ENCODE measurements at places on chromosomes 4 and X.

- no peak for DNase-seq
Observed at GRCh38 chr4:86036736-86037135, 323.1 kb downstream of the MAPK10 start.

- DNase-seq, result no peak
Observed at GRCh38 chr4:39308611-39309010, 57.6 kb downstream of the RFC1 start.

GRCh38 chr4:100075486-100076270 is 114.6 kb downstream of the DDIT4L start:
- DNase-seq, result no peak

DNA sequence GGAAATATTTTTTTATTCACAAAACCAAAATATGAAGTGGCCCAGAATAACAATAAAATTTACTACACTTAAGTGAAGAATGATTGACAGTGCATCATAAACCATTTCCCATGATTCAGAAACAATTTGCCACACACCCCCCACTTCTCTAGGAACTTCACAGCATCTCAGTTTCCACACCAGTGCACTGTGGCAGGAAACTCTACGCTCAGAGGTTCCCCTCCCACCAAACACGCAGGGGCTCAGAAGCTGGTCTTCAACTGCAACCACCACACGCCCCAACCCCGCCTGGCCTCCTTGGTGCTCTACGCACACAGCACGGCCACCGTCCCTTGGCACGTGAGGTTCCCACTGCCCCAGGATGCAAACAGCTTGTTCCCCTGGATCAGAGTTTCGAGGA is 63.7 kb downstream of the ZFYVE28 start:
- no peak for DNase-seq

DNA sequence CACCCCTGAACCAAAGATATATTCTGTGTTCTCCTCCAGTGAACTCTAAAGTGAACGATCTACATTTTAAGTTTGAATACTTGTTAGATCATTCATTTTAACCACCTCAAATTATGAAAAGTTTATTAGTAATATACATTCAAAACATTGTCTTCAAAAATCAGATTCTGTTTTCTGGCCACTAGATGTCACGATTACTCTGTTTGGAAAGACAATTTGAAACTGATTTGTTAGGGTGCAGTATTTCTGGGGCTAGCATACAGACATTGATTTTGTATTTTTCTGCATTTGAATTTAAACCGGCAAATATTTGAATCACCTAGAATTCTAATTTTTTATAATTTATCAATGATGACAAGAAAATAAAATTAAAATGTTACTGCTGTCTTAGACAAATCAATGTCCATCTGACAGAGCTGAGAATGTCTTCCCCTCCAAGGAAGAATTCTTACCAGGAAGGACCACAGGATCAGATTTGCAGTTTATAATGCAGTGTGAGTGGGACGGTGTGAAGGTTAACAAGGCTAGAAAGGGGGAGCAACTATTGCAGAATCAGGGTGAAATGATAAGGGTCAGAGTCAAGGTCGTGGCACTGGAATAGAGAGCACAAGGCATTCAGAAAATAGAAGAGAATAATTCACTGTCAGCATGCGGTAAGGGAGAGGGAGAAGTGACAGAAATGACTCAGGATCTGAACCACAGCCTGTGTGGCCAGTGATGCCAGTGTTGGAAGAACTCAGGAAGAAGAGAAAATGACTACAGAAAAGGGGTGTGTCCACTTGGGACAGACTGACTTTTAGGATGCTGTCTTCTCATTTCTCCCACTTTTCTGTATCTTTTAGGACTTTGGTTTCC is 91.6 kb downstream of the ANXA10 start:
- DNase-seq, result no peak

GRCh38 chrX:109920325-109920724 is 82.6 kb upstream of the TMEM164 start:
- no peak for DNase-seq

- DNase-seq, result no peak
Observed at GRCh38 chr4:131091896-131092295, 1995.9 kb downstream of the C4orf33 start.

- no peak for DNase-seq
Observed at GRCh38 chrX:18098763-18099162, 121.9 kb downstream of the BEND2 start.

GRCh38 chr4:73222466-73223257 is 35.9 kb downstream of the ANKRD17 start:
- peak; percentile 68 for DNase-seq

DNA sequence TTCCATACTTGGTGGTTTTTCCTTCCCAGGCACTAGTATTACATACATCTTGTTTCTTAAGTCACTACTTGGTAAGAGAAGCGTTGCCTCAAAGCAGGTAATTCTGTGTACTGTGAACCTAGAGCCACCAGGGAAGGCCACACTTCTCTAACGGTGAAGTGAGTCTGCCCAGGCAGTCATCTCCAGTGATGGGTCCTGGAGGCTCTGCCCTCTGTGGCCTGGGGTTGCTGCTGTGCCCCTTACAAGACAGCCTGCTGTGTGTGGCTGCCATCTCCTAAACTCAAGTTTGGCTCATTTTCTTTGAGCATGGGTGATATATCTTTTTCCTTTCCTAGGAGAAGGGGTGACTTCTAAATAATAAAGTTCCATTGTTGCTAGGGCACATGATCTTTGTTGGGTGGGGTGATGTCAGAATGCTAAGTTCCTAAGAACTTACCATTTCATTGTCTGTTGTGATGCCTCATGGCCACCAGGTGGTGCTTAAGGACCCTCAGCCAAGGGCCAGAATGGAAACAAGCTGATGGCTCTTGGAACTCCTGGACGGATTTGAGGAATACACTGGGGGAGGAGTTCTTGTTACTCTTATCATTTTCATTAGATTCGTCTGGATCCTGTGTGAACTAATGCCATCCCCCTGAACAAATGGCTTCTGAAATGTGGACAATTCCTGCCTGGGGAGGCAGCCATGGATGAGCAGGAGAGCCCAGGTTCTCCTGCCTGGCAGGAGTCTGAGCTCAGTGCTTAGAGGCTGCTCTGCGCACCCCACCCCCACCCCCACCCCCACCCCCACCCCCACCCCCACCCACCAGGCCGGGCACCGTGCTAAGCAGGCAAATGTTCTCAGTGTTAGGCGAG is 41.1 kb upstream of the WDR1 start:
- DNase-seq, result peak; percentile 41

DNA sequence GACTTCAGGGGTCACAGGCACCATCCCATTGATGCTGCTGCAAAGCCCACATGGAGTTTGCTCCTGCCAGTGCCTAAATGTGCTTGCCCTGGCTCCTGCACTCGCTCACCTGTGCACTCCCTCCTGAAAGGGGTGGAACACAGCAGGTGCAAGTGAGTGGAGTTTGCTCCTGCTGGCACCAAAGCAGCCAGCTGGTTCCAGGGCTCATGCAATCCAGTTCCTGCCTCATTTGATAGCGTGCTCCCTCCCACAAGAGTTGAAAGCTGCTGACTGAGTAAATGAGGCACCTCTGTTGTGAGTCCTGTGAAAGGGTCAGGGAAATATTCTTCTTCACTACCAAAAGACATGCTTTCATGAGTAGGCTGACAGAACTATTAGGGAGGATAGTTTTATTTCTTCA is 30.5 kb downstream of the CXCL8 start:
- DNase-seq, result no peak

- DNase-seq, result no peak
Observed at GRCh38 chr4:40152637-40153036, 44.2 kb upstream of the RHOH start.

DNA sequence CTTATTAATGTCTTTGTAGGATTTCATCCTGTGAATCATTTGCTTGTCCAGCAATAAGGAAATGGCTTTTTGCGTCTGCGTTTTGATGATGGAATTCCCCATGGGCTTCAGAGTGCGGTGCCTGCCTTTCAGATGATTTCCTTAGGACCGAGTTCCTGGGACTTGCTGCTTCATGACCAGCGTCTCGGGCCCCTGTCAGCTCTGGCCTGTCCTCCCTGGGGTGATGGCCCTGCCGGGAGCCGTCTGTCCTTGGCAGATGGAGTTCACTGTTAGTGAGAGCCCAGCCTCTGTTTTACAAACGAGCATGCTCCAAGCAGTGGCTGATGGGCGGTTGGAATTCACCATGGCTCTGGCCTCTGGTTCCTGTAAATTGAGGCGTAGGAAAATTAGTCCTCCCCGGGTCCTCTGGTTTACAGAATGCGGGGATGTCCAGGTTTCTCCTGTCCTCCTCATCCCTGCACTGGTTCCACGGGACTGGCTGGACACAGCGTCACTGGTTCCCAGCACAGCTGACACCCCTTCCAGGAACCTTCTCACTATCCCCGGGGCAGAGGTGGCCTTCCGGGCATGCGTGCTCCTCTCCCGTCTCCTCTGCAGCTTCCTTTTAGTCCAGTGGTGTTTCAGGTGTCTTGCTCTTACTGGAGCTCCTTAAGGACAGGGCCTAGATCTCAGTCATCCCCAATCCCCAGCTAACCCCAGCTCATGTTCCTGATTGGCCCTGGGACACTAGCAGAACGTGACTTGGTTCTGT is 34.9 kb downstream of the TBC1D14 start:
- DNase-seq, result no peak

DNA sequence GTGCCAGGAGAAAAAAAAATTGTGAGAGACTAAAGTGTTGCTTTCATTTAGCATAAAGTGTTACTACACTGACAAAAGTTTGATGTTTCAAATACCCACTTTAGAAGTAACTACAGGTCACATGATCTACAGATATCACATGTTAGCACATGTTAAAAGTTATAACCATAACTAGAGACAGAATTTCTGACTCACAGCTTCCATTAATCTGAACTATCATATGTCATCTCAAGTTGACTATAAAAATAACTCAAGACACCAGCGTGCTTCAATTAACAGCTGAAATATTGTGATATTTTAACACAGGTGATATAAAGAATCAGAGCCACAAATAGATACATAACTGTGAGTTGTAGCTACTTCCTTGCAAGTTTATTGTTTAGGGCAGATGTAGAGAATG is 591.5 kb upstream of the PITX2 start:
- no peak for DNase-seq

DNA sequence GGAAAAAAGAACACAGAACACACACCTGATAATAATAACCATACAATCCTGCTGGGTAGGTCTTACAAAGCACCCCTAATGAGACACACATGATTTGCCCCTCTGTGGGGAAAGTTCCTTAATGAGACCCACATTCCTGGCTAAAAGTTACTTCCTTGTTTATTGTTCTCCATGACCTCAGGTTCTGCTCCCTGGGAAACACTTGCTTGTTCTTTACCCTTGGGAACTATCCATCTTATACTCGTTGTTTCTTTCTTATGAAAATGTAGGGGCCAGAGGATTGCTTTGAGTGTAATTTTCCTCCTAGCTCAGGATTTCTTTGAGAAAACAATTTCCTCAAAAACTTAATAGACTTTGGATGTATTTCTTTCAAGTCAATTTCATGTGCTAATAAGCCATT is 52.1 kb upstream of the PCDH10 start:
- DNase-seq, result no peak

DNA sequence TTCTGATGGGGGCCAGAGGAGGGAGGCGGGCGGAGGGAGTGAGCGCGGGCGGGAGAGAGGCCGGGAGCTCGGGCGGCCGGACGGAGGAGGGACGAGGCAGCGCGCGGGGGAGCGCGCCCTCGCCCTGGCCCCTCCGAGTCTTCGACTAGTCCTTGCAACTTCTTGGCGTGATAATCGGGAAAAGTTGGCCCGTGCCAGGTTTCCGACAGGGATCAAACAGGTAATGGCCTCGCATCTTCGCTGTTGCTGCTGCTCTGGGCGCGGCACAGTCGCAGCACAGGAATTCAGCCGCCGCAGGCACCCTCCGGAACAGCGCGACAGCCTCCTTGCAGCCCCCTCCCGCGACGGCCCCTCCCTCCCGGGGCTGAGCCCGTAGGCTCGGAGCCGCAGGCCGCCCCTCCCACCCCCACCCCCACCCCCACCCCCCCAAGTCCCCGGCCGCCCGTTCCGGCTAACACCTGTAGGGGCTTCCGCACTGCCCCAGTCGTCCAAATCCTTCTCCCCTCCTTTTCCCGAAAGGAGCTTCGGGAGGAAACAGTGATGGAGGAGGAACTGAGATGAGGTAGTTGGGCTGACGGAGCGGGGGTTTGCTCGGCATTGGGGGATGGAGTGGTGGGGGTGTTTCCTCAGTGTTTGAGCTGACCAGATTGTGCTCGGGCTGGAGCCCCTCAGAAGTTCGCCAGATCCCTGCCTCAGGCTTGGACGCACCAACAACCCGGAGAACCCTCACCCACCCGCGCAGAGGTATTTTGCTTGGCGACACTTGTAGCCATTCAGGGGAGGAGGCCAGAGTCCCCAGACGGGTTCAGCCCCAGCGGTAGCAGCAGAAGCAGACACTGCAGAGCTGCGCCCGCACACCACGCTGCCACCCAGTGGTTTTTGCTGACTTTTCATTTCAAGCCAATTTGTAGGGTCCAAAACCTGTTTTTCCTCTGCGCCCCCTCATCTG is at the start of gene FGF13:
Gene FGF13 (minus strand): TSS at position 319 of the 949 bp plus-strand sequence. CDS start 714 bp downstream, outside the sequence.
- no peak for DNase-seq

DNA sequence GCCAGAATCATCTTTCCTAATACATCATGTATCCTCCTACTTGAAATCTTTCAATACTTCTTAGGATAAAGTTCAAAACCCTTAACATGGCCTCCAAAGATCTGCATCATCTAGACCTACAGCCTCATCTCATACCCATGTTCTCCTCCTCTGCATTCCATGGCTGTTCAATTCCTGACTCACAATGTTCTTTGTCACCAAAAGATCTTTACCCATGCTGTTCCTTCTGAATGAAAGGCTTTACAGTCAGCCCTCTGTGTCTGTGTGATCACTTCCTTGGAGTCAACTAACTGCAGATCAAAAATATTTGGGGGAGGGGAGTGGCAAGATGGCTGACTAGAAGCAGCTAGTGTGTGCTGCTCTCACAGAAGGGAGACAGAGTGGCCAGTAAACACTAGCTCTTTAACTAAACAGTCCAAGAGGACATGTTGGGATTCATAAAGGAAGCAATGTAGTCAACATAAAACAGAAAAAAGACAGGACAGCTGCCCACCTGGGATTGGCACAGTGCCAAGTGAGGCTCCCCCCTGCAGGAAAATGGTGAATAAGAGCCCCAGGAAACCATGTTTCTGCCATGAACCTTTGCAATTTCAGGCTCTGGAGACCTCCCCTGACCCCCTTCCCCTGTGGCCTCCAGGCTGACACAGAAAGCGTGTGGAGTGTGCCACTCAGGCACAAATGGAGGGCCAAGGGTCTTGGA is 31.9 kb downstream of the CBR4 start:
- peak; percentile 44 for DNase-seq

DNA sequence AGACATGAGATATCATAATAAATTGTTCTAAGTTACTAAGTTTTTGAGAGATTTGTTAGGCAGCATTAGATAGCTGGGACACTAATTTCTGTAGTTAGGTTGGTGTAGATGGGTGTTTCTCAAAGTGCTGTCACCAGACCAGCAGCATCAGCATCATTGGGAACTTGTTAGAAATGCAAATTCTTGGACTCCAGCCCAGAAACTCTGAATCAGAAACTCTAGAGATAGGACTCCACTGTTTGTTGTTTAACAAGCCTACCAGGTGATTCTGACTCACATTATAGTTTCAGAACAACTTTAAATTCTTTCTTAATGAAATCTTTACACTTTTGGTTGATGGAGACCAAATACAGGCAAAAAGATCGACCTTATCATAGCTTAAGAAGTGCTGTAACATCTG is 173.7 kb downstream of the PABPC4L start:
- no peak for DNase-seq
